ENCODE measurements at places on chromosomes 12 and 14. TPM values are rescaled to one million over a fixed set of nuclear protein-coding genes. Genes with fewer than 3 reads are reported as not detected.

The B4GALNT3 gene
- polyA plus RNA-seq, result not detected

The BATF gene
- not detected for polyA plus RNA-seq

DNA sequence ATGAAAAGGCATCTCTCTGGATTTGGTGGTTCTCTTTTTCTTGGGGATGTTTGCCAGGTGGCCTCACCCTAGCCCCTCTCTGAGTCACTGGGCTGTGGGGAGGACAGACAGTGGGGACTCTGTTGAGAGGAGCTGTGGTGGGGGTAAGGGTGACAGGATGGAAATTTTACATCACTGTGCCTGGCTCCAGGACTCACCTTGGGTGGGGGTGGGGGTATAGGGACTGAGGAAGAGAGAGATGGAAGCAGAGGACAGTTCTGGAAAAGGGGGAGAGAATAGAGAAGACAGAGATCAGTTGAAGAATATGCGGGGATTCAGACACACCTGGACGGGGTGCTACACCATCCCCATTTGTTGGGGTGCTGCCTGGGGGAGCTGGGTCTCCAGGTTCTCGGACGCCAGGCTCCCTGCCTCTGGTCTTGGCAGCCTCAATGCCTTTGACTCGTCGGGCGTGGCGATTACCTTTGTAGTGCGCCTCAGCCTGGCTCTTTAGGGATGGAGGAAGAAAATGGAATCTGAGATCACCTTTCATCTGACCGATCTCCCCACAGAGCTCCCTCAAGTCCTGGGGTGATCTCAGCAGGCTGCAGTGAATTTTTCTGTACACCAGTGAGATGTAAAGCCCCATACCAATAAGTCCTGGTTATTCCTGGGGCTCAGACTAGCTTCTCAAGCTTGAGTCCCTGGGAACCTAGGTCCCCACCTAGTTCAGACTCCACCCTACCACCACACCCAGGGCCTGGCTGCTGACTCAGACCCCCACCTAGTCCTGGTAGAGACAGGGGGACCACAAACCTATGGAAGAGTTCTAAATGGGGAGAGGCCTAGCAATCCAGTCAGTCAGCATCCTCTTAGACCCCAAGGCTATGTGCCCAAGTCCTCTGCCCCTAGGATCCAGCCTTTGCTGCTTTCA, 9.6 kb upstream of the GPR84 start:
- DNase-seq, result no peak

GRCh38 chr12:123401753-123402683, 18.1 kb downstream of the KMT5A start:
- no peak for DNase-seq

- DNase-seq, result no peak
Observed at GRCh38 chr12:1469070-1469469, 125.3 kb downstream of the FBXL14 start.

The LMO3 gene
- not detected for polyA plus RNA-seq

DNA sequence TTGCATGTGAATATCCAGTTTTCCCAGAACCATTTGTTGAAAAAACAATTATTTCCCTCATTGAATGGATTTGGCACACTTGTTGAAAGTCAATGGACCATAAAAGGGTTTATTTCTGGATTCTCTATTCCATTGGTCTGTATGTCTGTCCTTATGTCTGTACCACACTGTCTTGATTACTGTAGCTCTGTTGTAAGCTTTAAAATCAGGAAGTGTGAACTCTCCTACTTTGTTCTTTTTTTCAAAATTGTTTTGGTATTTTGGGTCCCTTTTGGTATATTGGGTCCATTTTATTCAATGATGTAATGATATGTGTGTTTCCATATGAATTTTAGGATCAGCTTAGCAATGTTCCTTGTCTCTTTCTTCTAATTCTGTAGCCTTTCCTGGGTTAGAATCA, 64.8 kb downstream of the PPP2R5C start:
- no peak for DNase-seq

DNA sequence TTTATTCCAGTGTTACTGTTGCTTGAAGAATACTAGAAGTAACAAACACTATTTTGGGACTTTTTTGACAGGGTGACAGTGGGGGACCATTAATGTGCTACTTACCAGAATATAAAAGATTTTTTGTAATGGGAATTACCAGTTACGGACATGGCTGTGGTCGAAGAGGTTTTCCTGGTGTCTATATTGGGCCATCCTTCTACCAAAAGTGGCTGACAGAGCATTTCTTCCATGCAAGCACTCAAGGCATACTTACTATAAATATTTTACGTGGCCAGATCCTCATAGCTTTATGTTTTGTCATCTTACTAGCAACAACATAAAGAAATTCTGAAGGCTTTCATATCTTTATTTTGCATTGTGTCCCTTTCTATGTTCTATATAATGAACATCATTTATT, 44.5 kb downstream of the TMPRSS12 start:
- DNase-seq, result no peak

The SMIM41 gene
- 0.05 TPM for polyA plus RNA-seq

GRCh38 chr12:58919231-58920101, 838 bp downstream of the LRIG3 start:
- no peak for DNase-seq

The TTLL5 gene
- polyA plus RNA-seq, result 9.9 TPM

DNA sequence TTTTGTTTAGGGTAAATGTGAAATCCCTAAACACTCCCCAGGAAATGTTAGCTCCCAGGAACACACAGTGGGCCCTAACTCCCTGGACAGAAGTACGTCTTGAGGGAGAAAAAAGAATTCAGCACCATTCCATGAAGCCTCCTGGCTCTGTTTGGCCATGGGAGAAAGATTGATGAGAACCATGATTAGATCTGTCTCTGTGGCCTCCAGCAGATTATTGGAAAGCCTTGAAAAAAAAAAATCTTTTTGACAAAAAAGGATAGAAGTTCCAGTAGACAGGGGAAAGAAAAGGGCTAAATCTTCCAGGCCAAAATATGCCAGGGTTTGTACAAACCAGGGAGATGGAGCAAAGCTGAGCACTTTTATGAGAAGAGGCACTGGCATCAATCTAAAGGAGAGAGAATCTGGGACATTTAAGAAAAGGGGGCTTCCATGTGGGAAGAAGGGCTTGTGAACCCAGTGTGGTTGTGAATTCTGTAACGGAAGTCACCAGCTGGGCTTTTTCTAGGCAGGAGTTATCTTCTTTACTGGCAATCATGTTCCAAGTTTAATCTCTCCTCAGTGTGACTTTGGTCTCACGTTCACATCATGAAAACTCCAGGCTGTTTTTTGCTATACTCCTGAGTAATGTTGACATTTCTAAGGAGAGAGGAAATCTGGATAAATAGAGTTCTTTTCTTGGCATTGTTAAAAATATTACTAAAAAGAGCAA, 426.7 kb downstream of the RAD51B start:
- no peak for DNase-seq

The SYT1 gene
- 1.3 TPM for polyA plus RNA-seq

The TAS2R13 gene
- polyA plus RNA-seq, result not detected

DNA sequence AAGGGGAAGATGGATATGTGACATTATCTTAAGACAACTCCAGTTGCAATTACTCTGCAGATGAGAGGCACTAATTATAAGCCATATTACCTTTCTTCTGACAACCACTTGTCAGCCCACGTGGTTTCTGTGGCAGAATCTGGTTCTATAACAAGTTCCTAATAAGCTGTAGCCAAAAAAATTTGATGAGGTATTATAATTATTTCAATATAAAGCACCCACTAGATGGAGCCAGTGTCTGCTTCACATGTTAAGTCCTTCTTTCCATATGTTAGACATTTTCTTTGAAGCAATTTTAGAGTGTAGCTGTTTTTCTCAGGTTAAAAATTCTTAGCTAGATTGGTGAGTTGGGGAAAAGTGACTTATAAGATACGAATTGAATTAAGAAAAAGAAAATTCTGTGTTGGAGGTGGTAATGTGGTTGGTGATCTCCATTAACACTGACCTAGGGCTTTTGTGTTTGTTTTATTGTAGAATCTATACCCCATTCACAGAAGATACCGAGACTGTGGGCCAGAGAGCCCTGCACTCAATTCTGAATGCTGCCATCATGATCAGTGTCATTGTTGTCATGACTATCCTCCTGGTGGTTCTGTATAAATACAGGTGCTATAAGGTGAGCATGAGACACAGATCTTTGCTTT, 36.9 kb downstream of the PSEN1 start:
- no peak for DNase-seq

The DAO gene
- not detected for polyA plus RNA-seq

The CYP27B1 gene
- polyA plus RNA-seq, result 0.76 TPM

All from BJ (cell line).